ENCODE measurements at places on chromosomes 6 and 20.

DNA sequence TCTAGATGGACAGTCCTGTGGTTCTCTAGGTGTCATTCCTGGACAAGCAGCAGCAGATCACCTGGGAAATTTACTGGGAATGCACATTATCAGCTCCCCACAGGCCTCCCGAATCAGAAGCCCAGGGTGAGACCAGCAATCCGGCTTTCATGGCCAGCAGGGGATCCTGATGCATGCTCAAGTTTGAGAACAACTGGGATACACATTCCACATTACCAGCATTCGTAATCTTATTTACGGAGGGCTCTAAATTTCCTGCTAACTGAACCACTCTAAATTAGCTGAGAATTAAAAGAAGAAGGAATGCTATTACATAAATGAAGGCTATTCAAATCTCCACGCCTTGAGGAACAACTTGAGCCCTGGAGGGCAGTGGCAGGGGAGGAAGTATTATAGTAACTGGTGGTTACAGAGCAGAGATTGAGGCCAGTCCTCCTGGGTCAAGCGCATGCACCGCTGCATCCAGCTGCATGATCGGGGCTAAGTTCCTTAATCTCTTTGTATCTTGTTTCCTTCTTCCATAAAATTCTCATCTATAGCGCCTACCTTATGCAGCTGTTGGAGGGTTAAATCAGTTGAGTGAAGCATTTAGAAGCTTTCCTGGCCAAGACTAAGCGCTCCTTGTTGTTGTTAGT lies 403.7 kb downstream of the CDH26 start:
- DNase-seq = no peak

GRCh38 chr6:105805501-105806023 lies 280.6 kb upstream of the PRDM1 start:
- DNase-seq = no peak

GRCh38 chr6:79040083-79040482 lies 38.0 kb downstream of the PHIP start:
- no peak for DNase-seq

DNA sequence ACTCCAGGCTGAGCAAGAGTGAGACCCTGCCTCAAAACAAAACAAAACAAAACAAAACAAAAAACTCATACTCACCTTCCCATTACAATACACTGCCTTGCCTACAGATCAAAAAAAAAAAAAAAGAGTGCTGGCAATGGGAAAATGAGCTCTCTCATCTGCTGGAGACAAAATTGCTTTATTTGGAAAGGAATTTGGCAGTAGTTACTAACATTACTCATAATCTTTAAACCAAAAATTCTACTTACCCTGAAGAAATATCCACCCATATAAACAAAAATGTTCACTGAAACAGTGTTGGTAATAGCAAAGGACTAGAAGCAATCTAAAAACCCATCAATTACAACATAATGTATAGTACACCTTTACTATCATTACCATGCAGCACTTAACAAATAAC lies 120.4 kb downstream of the RNGTT start:
- peak; percentile 19 for DNase-seq

DNA sequence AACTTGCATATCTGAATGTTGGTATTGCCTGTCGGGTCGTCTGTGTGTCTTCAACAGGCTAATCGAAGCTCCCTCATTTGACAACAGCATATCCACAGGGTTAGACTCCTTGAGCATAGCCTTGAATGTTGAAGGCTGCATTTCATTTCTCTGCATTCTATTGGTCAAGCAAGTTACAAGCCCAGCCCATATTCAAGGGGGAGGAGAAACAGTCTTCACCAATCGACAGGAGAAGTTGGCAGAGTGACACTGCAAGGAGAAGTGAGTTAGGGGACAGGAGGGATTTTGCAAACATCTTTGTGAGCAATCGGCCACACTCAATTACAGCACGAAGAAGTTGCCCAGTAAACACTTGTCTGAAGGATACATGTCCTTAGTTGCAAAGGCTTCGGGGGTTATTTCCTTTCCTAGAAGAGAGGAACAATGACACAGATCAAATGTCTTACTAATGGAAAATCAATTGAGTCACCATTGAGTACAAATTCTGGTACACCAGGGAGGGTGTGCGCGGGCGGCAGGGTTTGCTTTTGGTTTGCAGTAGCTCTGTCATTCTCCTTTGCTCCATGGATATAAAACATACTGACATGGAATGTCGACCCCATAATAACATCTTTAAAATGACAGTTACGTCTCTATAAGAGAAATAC lies 60.6 kb upstream of the NT5E start:
- no peak for DNase-seq

DNA sequence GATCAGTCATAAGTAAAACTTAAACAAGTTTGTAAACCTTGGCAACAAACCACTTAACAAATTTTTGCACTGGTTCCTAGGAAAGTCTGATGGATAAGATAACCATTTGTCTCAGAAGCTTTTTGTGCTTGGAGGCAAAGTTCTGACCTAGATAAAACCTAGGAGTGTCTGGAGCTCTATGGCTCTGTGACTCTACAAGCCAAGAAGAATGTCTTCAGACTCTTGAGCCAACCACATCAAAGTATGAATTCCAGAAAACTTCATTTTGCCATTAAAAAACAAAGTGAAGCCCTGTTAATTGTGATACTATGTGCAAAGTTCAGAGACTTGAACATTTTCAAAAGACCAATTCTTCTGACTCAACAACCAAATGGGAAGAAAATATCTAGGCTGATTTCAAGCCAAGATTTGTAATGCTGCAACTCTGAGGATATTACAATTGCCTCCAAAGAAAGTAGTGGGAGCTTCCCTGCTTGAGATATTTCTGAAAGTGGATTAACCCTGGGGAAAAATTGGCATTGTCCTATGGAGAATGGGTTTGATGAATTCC lies 158.1 kb upstream of the FOXQ1 start:
- no peak for DNase-seq

GRCh38 chr6:93238632-93239031 lies 180.7 kb downstream of the EPHA7 start:
- no peak for DNase-seq

DNA sequence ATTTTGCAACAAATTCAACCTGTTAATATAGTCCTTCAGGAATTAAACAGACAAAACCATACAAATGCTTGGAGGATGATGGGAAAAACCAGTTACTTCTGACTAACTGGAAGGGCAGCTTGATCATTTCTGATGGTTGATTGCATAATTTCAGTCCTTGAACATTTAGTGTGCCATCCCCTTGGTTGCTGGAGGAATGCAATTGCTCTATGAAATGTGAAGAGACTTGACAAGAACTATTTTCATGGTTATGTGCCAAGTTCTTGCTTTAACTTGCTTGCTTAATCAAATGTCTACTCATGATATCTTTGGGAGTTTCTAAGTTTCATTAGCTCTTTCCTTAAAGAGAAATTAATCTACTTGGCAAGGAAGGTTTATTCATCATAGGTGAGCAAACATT lies 45.2 kb downstream of the ANKEF1 start:
- no peak for DNase-seq

DNA sequence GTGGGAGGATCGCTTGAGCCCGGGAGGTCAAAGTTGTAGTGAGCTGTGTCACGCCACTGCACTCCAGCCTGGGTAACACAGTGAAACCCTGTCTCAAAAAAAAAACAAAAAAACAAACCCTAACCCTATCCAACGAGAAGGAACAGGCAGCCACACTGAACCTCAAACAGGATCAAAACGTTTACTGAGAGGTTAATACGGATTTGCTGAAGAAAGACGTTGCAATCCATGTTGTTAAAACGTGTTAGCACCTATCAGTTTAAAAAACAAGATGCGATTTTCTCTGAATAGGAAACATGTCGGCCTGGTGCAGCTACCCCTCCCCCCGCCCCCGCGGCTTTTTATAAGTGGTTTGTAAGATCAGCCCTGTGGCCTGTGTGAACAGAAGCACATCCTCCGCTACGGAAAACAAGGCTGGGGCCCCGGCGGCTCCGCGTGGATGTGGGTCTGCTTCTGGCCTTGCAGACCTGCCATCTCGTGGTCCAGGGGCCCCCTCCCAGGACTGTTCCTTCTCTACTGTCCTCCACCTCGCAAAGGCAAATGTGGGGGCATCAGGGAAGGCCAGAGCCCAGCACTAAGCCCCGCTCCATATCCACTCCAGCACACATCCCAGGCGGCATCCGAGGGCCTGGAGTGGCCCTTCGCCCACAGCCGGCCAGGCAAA lies 11.4 kb downstream of the SLC2A4RG start:
- DNase-seq = no peak

DNA sequence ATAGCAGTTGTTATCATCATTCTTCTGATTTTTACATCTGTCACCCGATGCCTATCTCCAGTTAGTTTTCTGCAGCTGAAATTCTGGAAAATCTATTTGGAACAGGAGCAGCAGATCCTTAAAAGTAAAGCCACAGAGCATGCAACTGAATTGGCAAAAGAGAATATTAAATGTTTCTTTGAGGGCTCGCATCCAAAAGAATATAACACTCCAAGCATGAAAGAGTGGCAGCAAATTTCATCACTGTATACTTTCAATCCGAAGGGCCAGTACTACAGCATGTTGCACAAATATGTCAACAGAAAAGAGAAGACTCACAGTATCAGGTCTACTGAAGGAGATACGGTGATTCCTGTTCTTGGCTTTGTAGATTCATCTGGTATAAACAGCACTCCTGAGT lies 2.1 kb downstream of the CALHM6 start:
- DNase-seq = no peak

DNA sequence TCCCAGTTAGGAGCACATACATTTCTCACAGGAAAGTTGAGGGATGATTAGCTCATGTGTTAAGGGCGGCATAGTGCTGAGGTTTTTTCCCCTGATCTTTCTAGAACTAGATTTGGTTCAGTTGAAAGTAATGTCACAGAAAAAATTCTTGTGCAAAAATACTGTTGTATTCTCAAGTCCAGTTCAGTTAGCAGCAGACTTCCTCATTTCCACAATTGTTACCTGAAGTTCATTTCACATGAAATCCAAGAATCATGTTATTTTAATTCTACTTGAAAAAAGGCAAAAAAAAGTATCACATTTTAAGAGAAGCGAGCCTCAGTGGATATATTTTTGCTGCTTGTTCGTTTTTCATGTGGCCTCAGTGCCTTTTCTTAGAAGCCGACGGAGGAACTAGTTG lies 227.8 kb downstream of the TMEM242 start:
- DNase-seq = no peak

- no peak for DNase-seq
Measured at GRCh38 chr6:21070620-21071019, 522.9 kb upstream of the SOX4 start.

GRCh38 chr6:149897015-149897697 lies 757 bp downstream of the RAET1E start:
- DNase-seq = peak; percentile 83

DNA sequence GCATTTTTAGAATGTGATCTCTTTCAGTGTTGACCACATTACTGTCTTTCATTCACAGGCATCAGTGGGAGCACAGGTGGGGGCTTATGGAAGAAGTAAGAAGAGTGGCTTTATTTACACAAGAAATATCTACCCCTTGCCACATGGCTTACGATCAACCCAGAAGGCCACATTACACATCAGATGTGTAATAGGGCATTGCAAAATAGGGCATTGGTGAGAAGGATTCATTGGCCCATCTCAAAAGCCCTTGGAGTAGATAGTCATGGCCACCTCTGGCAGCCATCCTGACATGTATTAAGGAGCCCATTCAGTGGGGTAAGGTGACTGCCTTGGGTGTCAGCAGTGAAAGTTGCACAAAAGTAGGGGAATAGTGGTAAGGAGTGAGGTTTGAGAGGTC lies 97.5 kb downstream of the MAFB start:
- no peak for DNase-seq

- DNase-seq = peak; percentile 19
Measured at GRCh38 chr20:25470045-25470444, 62.6 kb downstream of the GINS1 start.

GRCh38 chr20:15913391-15914025 lies 659.7 kb downstream of the KIF16B start:
- DNase-seq = peak; percentile 47

DNA sequence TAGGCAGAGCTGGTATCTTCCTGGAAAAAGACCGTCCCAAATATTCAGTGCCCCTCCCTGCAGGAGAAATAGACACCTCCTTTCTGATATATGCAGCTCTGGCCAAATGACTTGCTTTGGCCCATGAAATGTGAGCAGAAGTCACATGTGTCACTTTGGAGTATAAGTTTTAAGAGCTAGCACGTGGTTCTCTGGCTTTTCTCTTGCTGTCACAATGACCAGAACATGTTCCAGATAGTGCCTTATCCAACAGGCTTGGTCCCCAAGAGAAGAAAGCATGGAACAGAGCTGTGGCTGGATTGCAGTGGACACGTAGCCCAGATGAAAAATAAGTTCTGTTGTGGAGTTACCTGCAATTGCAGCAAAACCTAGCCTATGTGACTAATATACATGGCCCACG lies 40.4 kb downstream of the UNC5CL start:
- no peak for DNase-seq

DNA sequence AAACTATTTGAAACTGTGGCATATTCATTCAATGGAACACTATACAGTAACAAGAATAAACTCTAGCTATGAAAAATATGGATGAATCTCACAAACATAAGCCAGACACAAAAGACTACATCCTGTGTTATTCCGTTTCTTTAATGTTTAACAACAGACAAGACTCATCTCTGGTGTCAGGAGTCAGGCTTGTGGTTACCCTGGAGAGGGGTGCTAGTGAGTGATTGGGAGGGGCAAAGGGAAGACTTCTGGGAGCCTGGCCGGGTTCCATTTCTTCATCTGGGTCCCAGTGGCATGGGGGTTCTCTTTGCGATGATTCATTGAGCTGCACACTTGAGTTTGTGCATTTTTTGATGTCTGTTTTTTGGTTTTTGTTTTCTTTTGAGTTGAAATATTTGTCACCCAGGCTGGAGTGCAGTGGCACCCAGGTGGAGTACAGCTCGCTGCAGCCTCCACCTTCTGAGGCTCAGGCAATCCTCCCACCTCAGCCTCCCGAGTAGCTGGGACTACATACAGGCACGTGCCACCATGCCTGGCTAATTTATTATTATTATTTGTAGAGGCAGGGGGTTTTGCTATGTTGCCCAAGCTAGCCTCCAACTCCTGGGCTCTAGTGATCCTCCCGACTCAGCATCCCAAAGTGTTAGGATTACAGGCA lies 21.2 kb upstream of the TTPAL start:
- DNase-seq = no peak

GRCh38 chr6:155418017-155418761 lies 37.5 kb downstream of the NOX3 start:
- peak; percentile 26 for DNase-seq

- no peak for DNase-seq
Measured at GRCh38 chr20:40956542-40957264, 71.9 kb upstream of the TOP1 start.

- peak; percentile 10 for DNase-seq
Measured at GRCh38 chr6:22208026-22208425, 88.8 kb downstream of the PRL start.

DNA sequence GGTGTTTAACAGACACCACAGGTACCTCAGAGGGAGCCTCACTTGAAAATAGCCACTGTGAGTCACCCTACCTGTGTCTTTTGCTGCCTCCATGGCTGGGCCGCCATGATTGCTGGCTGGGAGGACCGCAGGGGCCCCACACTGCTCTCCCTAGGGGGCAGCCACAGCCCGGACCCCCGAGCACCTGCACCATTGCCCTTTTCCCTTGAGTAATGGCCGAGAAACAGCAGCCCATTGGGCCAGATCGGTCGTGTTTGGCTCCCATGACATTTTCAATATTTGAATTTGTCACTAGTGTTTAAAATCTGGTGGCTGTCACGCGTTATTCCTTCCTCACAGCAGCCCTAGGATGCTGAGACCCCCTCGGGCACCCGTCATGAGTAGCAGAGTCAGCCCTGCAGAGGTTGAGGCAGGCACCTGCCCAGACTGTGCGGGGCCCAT lies 6.7 kb downstream of the ZBP1 start:
- no peak for DNase-seq
